ENCODE measurements at places on chromosomes 2 and 18.

DNA sequence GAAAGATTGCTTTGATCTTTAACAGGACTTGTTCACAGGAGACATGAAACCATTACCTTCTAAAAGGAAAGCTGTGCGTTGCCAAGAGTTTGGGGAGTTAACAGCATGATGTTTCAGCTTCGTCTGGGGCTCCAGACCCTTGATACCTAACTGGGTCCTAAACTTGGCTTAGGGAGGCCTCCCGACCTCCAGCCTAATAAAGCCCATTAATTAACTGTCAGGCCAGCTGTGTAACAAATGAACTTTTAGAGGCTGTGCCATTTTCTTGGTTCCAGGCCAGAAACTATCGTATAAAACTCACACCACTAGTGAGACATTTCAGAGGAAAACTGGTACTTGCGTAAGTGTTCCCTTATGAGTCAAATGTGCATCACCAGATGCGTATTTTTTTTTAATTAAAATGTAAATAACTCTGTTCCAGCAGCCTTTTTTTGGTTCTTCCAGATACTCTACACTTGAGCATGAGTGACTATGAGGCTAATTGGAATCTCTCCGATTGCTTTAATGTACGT lies 236.5 kb downstream of the BCL2 start:
- DNase-seq: no peak

GRCh38 chr2:231714639-231715498 lies 6.5 kb downstream of the PTMA start:
- DNase-seq: peak; percentile 82

GRCh38 chr2:233817995-233818638 lies 36.2 kb downstream of the HJURP start:
- no peak for DNase-seq

GRCh38 chr2:118658596-118659198 lies 188.8 kb downstream of the EN1 start:
- no peak for DNase-seq

DNA sequence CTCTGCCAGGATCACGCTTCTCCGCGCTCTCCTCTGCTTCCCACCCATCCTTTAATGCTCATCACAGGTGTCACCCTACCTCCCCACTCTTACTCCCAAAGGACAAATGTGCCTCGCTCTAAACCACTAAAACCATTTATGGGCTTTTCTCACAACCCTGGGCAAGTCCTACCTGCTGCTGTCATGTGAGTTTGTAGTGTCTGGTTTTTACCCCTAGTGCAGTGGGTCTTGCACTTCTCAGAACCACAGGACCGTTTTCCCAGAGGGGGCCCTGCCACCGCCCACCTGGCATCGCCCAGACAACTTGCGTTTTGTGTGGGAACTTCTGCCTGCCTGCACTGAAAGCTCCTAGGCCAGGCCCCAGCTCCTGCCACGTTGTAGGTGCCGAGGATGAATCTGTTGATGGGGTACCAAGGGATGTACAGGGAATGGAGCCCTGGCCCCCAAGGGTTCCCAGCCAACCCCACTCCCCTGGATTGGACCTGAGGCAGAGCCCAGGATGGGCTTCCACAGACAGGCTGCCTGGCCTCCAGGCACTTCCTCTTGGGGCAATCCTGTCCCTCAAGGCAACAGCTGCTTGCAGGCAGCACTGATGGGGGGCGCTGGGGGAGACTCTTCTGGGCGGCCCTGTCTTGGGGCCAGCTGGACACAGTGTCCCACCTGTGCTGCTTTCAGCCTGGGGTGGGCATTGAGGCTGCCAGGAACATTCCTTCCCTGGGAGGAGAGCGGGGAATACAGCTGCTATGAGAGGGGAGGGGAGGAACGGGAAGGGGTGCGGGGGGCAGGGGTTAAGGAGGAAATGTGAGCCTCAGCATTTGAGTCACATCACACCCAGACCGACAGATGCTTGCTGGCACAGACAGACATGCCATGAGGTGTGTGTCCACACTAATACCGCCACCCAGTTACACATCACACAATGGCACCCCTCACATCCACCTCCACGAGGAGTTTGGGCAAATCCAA lies 176.3 kb downstream of the ZFP36L2 start:
- no peak for DNase-seq
